Activated CD8-positive, alpha-beta T cell treated with anti-CD3 and anti-CD28 coated beads, Interleukin-2, amount 10 ng/mL, durations not matched to agents 7 days and 5 days (primary cell): ENCODE measurements at places on chromosomes 6 and 20. TPM values are rescaled to one million over a fixed set of nuclear protein-coding genes. Genes with fewer than 3 reads are reported as not detected.

GRCh38 chr6:166932116-166932515 is 24.2 kb downstream of the RNASET2 start:
- no peak overlapping the region for H3K27ac ChIP-seq
- H3K4me3 ChIP-seq, result no peak overlapping the region

- no peak for DNase-seq
- no peak overlapping the region for H3K27ac ChIP-seq
- H3K4me1 ChIP-seq, result no peaks in the 10 kb centered on the region
Observed at GRCh38 chr6:113586413-113587077, 270.6 kb upstream of the MARCKS start.

GRCh38 chr6:99130897-99131873 is 183.4 kb upstream of the FBXL4 start:
- no peak for DNase-seq
- H3K27me3 ChIP-seq, result peaks cover 6% of the 10 kb centered on the region
- H3K27ac ChIP-seq, result no peak overlapping the region
- H3K36me3 ChIP-seq, result no peaks in the 10 kb centered on the region
- no peaks in the 10 kb centered on the region for H3K4me1 ChIP-seq

DNA sequence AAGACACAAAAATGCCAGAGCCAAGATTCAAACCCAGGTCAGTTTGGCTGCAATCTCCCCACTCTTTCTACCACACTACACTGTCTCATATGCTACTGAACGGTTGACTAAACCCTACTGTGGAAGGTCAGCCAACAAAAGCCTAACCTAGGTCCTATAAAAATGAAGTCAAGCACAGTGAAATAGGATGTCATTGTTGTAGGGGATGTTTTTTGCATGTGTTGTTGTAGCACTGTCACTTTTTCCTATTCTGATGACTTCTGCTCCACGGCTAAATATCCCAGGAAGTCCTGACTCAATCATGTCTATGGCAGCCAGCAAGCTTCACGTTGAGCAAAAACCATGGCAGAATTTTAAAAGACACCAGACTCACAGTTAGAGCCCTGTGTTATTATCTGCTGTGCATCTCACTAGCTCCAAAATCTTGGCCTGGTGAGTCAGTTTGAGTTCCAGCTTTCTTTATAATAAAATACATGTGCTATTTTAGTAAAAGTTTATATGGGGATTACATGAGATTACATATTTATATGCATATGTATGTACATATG is 322.1 kb upstream of the NT5E start:
- no peaks in the 10 kb centered on the region for H3K36me3 ChIP-seq
- no peak for DNase-seq
- H3K4me1 ChIP-seq, result no peaks in the 10 kb centered on the region
- H3K27me3 ChIP-seq, result peaks cover 3% of the 10 kb centered on the region
- H3K27ac ChIP-seq, result no peak overlapping the region

SAMD3 gene
- total RNA-seq, result 28.9 TPM

MDN1 gene
- total RNA-seq, result 58.2 TPM

CFAP61 gene
- total RNA-seq, result not detected

BIRC7 gene
- 0.37 TPM for total RNA-seq
